ENCODE measurements at places on chromosomes 13 and 19.
A peak's percentile ranks its signal among the peaks of the same experiment; 100 is the strongest.

DNA sequence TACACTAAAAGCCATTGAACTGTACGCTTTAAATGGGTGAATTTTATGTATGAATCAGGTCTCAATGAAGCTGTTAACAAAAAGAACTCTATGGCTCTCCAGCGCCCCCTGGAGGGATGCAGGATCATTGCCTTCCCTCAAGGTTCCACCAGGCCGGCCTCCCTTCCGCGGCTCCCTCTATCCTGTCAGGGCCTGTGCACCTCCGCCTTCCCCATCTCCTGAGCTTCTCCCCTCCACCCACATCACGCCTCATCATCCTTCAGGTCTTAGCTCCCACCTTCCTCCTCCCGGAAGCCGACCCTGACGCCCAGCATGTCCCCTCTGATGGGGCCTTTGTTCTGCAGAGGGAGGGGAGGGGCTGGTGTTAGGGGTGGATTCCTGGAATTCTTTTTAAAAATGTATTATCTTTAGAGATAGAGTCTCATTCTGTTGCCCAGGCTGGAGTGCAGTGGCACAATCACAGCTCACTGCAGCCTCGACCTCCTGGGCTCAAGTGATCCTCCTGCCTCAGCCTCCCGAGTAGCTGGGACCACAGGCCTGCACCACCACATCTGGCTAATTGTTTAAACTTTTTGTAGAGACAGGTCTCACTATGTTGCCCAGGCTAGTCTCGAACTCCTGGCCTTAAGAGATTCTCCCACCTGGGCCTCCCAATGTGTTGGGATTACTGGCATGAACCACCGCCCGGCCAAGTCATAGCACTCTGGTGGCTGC, 27.7 kb downstream of the MEIS3 start:
- DNase-seq, result peak; percentile 84

DNA sequence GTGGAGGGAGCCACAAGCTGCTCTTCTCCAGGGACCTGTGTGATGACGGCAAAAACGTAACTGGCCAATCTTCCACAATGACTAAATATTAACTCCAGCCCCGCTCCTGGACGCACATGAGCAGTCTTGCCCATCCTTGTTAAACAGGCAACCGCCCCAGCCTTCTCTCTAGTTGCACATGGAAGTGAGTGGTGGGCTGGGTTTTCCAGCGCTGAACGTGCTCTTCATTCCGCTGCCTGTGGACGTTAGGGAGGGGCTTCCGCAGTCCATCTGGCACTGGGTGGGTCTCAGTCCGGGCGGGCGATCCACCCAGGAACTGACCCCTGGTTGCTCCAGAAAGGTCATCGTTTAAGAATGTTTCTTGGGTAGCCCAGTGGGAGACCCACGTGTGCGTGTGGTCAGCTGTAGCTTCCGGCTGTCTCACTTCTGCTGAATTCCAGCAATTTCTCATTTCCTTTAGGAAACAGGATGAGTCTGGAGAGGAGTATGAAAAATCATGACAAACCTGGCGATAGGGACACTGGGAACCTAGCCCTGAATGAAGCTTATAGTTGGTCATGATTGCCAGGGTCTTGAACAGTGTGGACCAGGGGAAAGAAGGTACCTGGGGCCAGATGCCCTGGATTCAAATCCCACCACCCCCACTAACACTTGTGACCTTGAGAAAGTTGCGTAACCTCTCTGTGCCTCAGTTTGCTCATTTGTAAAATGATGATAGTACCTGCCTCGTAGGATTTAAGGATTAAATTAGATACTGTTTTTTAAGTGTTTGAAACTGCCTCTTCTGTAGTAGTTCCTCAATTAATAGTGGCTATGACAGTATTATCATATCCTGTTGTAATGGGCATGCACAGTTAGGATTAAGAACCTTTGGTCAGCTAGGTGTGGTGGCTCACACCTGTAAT, 92.6 kb downstream of the SIPA1L3 start:
- no peak for DNase-seq

DNA sequence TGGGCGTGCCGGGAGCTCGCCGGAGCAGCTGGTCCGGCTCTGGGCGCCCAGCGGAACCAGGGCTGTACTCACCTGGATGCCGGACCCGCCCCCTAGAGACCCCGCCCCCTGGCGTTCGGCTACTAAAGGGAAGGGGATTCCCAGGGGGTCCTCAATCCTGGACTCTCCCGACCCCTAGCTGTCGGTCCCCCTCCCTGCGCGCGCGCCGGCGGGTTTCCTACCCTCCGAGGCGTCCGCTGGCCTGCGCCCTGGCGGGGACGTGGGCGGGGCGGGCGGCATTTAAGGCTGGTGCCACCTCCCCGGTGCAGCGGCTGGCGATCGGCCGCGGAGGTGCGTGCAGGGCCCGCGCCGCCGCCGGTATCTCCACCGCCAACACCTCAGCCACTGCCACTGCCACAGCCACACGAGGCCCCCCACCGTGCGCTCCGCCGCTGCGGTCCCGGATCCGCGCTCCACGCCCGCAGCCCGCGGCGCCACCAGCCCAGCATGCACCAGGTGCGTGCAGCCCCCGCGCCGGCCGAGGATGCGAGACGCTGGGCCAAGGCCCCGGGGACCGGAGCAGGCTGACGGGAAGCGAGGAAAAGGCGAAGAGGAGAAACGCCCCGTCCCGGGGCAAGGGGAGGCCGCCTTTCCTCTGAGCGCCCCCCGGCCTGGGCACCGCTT, at the start of gene ATP12A:
Gene ATP12A (plus strand): TSS at position 151 of the 663 bp plus-strand sequence. CDS start 336 bp downstream, at position 487.
- no peak for DNase-seq

DNA sequence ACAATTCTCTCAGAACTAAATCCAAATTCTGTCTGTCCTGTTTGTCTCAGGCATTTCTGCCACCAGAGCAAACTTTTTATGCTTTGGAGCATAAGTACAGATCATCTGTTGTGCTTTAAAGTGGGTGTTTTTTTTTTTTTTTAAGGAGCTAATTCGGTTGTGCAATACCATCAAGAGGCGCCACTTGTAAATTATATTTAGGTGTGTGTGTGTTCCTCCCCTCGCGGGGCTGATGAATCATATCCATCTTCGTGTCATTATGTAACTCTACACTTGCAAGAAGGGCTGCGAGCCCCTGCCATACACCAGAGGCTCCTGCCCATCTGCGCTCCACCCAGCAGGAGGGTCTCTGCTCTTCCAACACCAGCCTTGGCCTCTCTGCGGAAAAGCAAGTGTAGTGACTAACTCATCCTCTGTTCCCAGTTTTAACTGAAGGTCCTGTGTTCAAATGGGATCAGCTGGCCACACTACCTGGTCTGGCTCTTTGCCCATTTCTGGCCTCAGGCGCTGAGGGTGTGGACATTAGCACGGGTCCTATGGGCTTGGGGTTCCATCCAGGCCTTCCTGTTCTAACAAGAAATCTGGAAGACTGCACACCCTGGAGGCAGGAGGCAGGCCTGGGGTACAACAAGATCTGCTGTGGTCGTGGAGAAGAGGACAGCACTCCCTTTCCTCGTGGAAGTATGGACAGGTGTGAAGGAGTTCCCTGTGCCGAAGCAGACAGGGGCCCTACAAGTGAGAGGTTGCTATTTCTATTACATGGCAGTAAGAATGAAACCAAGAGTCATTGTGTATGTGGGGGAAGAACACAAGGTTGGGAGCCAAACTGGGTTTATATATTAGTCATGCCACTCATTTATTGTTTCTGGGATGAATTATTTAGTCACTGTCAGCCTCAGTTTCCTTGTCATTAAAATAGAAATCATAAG, 96.1 kb upstream of the MBNL2 start:
- DNase-seq, result no peak

DNA sequence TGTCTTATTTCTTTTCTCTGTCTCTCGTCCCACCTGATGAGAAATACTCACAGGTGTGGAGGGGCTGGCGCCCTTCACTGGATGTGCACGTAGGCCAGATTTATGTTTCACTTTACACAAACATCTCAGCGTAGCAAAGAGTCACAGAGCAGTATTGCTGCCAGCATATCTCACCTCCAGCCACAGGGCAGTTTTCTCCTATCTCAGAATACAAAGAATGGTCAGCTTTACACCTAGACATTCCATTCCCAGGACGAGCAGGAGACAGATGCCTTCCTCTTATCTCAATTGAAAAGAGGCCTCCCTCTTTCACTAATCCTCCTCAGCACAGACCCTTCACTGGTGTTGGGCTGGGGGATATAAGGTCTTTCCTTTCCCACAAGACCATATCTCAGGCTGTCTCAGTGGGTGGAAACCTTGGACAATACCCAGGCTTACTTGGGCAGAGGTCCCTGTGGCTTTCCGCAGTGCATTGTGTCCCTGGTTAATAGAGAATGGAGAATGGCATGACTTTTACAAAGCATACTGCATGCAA, 7.2 kb upstream of the ZNF611 start:
- no peak for DNase-seq

- no peak for DNase-seq
These were observed 3.4 kb downstream of the ATP1A3 start for GRCh38 chr19:41990615-41991014.

- DNase-seq, result no peak
These were observed 367.0 kb downstream of the MYO16 start for GRCh38 chr13:108996430-108996829.

- DNase-seq, result no peak
These were observed 70.6 kb downstream of the ESD start for GRCh38 chr13:46726347-46726746.

DNA sequence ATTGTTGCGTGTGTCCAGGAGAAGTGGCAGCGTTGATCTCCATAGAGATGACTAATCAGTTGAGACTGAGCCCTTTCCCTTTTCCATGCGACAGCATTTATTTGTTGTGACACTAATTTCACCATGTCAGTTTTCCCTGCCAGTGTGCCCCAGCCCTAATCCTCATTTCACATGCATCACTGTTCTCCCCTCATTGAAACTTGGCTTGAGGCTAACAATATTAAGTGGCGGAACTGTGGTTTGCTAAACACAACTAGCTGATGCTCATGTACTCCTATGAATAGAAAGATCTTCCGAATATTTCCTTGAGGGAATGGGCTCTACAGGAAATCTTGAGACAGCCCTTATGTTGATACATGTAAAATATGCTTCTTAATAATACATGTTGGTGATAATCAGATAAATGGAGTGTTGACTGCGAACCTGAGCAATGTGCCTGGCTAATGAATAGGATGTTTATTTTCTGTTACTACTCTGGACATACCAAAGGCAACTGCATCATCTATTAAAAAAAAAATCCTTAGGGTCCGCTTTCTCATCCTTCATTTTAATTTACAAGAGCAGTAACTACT, 258.6 kb downstream of the ATP8A2 start:
- no peak for DNase-seq

DNA sequence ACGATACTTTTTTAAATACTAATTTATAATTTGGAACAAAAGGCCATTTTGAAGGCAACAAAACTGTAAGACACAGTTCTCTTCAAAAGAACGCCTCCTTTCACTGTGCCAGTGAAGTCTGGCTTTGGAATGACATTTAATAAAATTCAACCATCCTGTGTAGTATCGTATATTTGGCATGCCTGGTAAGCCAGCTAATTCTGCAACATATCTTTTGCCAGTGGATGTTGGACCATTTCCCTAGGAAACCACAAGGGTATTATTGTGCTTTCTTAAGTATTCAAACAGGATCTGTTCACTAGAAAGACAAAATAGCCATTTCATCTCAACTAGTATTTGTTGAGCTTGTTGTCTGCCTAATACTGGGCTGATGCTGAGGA, 111.6 kb downstream of the RGCC start:
- no peak for DNase-seq

- no peak for DNase-seq
These were observed 1007.2 kb downstream of the PCDH9 start for GRCh38 chr13:66222926-66223325.

DNA sequence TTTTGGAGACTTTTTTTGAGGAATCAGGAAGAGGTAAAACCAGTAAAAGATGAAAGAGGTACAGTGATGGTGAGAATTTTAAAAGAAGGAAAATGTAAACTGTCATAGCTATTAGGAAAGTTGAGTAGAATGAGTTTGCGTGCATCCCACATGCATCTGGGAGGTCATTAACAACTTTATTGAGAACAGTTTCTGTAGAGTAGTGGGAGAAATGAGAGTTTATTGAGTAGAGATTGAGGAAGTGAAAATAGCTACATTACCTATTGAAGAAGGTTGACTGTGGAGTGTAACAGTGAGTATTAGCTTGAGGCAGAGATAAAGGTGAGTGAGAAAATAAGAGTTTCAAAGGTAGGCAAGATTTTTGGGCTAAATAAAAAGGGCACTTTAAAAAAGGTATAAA, 38.7 kb downstream of the BRCA2 start:
- no peak for DNase-seq

Data from inflammatory macrophage (primary cell).